Stimulated activated CD4-positive, alpha-beta T cell treated with anti-CD3 and anti-CD28 coated beads, Interleukin-1b, Interleukin-23, amount 100 ng/mL, for 1 hour (primary cell): ENCODE measurements at places on chromosomes 5 and 9.

DNA sequence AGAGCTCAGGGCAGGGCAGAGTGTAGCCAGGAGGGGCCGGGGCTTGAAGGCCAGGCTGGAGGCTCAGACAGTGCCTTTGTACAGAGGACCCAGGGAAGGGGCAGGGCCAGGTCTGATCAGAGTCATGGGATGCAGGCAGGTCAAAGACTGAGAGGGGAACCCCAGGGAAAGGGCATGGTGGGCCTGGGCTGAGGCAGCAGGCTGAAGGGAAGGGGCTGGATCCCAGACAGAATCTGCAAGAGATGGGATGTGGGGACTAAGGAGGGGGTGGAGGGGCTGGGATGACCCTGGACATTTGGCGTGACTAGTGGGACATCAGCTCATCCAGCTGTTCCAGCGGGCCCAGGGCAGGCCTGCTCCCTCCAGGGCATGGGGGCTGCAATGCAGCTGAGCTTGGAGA is 15.5 kb upstream of the MRNIP start:
- no peak for DNase-seq

DNA sequence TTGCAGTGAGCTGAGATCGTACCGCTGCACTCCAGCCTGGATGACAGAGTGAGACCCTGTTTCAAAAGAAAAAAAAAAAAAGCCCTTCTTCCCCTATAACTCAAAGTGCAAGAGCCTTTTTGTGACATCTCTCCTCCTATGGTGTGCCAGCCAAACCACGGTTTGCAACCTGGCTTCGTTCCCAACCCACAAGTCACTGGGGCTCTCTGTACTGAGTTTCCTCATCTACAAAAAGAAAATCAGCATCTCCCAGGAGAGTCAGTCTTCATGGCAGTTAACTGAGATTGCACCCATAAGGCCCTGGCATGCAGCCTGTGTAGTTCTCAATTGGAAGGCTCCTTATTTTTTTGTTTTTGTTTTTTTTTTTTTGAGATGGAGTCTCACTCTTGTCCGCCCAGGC is 14.8 kb downstream of the ODF2 start:
- DNase-seq: no peak

DNA sequence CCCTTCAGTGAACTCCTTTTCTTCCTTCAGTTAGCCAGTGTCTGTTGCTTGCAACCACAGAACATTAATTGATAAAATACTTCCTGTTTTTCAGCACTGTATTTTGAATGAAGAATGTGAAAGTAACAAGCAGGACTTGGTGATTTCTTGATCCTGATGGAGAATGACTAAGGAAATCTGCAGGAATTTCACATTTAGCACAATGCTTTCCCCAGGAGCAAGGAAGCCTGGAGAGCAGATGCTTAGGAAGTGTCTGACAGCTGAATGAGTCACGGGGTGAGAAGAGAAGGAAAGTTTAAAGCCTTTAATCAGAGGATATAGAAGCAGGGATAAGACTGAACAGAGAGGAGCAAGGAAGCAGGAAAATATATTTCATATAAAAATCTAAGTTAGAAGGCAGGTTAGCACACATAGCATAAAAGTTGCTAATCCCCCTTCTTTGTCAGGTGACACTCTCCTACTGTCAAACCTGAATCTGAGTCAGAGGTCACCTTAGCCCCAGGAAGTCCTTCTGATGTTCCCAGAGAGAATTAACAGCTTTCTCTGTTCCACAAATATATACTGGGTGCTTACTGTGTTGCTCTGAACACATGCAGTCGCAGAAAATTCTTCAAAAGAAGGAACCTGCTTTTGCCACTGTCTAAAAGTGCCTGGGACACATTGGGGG is 59.7 kb downstream of the GNA14 start:
- DNase-seq: no peak

- no peak for DNase-seq
These were observed 3.9 kb downstream of the SPARC start for GRCh38 chr5:151682751-151683331.

DNA sequence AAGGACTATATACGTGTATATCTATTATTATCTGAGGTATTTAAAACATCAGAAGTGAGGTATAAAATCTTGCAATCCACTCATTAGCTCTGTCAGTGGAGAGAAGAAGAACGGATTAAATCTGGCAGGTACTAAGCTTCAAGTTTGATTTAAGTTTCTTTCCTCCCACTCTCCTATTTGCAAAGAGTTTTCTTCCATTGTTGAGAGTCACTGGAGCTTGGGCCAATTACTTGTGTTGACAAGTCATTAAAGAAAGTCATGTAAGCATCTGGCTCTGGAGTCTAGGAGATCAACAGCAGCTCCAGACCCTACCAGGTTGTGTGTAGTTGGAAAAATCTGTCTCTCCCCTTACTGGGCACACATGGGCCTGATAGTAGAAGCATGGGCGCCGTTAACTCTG is 476.8 kb upstream of the SMARCA2 start:
- DNase-seq: no peak

DNA sequence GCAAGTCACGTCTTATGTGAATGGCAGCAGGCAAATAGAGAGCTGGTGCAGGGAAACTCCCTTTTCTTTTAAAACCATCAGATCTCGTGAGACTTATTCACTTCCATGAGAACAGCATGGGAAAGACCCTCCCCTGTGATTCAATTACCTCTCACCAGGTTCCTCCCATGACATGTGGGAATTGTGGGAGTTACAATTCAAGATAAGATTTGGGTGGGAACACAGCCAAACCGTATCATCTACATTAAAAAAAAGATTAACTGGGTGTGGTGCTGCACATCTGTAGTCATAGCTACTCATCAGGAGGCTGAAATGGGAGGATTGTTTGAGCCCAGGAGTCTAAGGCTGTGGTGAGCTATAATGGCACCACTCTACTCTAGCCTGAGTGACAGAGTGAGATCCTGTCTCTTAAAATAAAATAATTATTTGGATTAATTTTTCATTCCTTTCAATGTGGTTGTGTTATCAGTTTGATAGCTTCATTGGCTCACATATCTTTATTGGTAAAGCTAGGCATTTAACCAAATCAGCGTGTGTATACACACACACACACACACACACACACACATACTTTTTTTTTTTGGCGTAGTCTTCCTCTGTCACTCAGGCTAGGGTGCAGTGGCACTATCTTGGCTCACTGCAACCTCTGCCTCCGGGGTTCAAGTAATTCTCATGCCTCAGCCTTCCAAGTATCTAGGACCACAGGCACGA is 21.8 kb downstream of the DENND4C start:
- no peak for DNase-seq

DNA sequence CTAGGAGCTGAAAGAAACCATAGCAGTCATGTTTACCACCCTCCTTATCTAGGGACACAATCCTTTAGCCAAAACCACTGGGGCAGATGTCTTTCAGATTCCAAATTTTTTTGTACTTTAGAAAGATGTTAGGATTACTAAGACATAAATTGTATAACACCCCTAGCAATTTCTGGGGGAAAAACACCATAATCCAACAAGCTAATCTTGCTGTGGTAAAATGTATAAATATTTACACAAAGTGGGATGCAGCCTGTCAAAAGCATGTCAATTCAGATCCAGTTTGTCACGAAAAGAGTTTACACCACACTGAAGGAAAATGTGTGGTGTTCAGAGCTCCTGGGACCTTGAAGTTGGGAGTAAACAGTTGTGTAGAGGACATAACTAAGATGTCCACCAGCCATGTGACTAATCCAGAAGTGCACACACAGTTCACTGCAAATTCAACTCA is 274.3 kb downstream of the ADAMTSL1 start:
- DNase-seq: no peak

- DNase-seq: no peak
These were observed 233.5 kb upstream of the PCSK5 start for GRCh38 chr9:75657015-75657414.

DNA sequence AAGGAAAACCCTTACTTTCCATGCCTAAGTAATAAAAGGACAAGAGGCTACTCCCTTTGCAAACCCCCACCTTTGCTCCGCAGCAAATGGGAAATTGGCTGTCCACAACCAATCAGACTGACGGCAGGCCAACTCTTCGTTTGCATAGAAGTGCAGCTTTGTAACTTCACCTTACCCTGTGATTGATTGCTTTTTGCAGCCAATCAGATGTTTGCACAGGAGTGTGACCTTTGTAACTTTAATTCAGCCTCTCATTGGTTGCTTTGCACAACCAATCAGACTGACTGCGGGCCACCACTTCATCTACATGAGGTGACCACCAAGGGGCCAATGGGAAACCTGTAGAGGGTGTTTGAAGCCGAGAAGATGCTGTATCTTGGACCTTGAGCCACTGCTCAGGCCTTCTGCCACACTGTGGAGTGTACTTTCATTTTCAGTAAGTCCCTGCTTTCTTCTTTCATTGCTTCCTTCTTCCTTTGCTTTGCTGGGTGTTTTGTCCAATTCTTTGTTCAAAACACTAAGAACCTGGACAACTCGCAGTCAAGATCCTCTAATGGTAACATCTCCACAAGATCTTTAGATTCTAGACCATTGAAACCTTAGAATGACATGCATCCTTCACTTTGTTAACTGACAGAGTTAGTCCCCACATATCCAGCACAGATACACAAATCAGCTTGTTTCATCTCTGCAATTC is 51.3 kb upstream of the FREM1 start:
- DNase-seq: no peak

- no peak for DNase-seq
These were observed 33.0 kb upstream of the SLC1A3 start for GRCh38 chr5:36573438-36573837.
